ENCODE measurements at places on chromosomes 2 and 18.

DNA sequence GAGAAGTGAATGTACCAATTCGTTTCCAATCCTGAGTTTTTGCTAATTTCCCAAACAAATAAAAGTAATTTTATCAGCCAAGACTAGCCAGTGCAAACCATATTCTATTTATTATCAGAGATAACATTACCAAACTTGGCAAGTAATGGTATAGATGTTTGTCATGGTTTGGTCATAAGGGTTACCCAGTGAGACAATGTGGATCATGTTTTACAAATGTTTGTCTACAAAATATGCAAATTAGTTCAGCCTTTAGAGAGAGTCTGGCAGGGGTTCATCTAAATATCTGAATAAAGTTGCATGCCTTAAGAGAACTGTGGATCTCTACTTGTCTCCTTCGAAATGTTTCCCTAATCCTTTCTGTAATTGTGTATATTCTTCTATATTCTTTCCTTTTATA lies 152.2 kb downstream of the KCNH7 start:
- no peak for DNase-seq

DNA sequence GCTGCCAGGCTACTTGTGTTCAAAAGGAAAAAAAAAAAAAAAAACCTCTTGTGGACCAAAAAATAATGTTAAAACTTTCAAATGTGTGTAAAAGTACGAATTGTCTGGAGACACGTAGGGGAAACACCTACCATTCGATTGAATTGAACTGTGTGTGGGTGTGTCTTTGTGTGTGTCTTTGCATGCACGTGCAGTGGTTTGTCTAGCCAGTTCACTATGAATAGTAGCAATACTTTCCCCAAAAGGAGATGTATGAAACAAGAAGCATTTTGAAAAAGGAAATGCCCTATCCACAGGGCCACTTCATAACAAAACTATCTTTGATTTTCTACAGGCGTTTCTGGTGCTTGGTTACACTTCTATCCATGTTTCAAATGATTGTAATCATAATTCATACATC lies 186.8 kb downstream of the RPRM start:
- no peak for DNase-seq

DNA sequence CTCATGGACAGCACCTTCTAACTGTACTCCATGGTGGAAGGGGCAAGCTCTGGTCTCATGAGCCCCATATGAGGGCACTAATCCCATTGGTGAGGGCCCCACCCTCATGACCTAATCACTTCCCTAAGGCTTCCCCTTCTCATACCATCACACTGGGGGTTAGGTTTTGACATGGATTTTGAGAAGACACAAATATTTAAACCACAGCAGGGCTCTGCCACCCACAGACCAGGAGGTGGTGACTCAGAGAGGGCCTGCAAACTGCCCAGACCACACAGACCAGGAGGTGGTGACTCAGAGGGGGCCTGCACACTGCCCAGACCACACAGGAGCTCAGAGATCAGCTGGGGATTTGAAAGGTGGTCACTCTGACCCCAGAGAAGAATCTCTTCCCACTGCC lies 222.0 kb downstream of the KLHL29 start:
- peak; percentile 68 for DNase-seq

- no peak for DNase-seq
Measured at GRCh38 chr2:27501042-27501441, 4.4 kb downstream of the GCKR start.

- DNase-seq = no peak
Measured at GRCh38 chr18:58416014-58416703, 212.7 kb downstream of the ALPK2 start.

- no peak for DNase-seq
Measured at GRCh38 chr2:101947374-101947773, 44.4 kb upstream of the IL1R2 start.

- DNase-seq = no peak
Measured at GRCh38 chr18:43077510-43078308, 37.8 kb downstream of the RIT2 start.

- no peak for DNase-seq
Measured at GRCh38 chr18:1663879-1664705, 759.4 kb downstream of the ADCYAP1 start.

DNA sequence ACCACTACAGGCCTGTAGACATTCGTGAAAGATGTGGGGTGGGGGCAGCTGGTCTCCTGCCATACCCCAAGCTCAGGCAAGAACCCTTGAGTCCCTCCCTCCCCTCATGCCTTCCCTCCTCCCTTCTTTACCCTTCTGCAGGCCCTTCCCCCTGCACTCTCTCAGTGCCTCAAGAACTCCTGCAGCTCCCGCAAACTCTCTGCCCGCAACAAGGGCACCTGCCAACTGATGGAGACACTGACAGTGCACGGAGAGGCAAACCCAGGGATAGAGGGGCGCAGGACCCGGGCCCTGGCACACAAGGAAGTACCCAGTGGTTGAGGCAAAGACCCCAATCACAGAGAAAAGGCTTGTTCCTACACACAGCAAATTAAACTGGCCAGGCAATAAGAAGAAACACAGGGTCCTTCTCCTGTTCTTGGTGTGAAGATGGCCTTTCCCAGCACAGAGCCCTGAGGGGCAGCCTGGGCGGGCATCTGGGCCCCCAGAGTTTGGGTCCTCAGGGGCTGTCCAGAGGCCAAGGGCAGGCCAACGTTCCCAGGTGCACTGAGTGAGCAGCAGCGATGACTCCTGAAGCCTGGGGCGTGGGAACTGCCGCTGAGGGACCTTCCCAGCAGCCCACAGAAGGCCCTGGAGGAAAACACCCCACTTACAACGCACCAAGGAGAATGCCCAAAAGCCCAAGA lies 1.6 kb downstream of the TEKT4 start:
- DNase-seq = no peak

DNA sequence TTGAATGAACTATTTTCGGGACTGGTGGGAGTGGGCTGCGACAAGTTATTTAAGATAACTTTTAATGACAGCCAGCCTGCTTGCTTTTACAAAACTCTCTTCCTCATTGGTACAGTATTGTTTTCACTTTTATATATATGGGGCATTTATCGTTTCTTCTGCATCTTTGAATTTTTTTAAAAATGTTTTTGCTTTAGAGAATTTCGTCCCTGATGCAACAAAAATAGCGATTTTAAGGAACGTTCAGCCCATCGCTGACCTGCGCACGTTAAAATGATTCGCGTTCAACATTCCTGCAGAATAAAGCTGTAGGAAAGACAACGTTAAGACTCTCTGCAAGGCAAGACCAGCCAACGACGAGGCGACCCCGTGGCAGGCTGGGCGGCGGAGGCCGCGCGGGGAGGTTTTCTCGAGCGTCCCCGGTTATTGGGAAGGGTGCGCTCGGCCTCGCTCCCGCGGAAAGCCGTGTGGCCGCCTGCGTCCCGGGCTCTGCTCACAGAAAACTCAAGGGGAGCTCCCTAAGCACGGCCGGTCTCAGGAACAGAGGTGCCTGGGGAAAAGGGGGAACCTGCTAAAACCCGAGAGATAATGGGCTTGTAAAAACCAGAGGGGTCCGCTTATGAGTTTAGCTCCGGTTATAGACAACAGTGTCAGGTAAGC lies 3.0 kb downstream of the PAX8 start:
- DNase-seq = no peak

- DNase-seq = peak; percentile 71
Measured at GRCh38 chr2:219687272-219687671, 59.8 kb downstream of the SLC4A3 start.

- no peak for DNase-seq
Measured at GRCh38 chr2:62089658-62090057, 106.3 kb upstream of the B3GNT2 start.

GRCh38 chr2:102582845-102583244 lies 36.5 kb upstream of the SLC9A2 start:
- DNase-seq = no peak

DNA sequence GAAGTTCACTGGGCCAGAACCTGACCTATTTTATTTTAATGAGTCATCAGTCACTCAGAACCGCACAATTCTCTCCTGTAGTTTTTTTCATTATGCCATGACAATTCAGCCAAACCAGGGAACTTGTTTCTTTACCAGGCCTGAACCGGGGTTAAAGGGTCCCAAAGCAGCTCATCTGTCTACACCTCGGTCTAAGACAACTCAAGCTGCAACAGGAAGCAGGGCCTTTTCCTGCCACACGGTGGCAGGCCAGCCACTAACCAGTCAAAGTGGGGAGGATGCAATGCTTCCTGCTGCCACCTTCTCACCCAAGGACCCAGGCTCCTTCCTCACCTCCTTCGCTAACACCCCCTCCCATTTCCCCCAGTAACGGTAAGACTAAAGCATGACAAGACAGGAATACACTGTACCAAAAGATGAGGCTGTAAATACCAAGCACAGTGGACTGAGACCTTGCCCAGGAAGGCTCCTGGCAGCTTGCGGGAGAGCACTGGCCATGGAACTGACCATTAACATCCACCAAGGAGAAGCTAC lies 56.7 kb upstream of the ACKR3 start:
- DNase-seq = peak; percentile 13

- DNase-seq = no peak
Measured at GRCh38 chr2:212254339-212254738, 284.3 kb downstream of the ERBB4 start.

DNA sequence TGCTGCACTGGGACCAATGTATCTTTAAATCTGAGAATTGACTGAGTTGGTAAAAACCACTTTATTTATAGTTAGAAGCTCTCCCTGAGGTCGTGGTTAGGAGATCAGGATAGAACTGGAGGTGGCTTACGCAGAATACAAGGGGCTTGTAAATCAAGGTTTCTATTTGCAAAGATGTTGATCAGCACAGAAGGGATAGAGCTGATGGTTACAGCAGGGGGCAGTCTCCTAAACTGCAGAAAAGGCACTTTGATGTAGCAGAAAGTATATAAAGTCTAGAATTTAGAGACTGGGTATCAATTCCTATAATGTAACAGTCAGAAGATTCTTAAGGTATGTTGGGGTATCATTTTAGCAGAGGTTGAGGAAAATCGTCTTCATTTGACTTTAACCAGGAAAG lies 25.2 kb upstream of the ACVR1 start:
- DNase-seq = no peak

GRCh38 chr18:8990276-8991031 lies 112.0 kb upstream of the NDUFV2 start:
- no peak for DNase-seq

- no peak for DNase-seq
Measured at GRCh38 chr2:100997509-100998234, 4.4 kb upstream of the RPL31 start.

- DNase-seq = no peak
Measured at GRCh38 chr2:232483923-232484627, 3.6 kb downstream of the ECEL1 start.

DNA sequence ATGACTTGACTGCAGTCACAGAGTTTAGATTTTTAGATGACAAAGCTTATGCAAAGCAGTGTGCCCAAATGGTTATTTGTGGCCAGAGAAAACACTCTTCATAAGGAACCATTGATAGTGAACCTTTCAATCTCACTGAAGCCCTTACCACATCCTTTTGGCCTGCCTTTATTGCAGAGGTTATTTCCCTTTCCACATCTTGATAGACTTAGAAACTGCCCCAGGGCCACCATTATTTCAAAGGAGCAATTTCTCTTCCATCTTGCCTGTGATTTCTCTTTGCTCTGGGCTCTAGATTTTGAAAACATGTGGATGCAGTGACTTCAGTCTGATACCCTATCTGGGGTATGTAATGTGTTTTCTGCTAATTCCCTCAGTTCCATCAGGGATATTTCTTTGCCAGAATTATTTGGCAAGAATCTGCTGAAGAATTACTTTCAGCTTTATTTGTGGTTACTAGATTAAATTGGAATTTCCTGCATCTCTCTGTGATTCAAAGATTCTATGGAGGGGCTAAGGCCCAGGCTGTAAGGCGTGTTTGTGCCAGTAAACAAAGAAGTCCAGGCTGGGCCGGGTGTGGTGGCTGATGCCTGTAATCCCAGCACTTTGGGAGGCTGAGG lies 51.0 kb downstream of the MOGAT1 start:
- peak; percentile 65 for DNase-seq

DNA sequence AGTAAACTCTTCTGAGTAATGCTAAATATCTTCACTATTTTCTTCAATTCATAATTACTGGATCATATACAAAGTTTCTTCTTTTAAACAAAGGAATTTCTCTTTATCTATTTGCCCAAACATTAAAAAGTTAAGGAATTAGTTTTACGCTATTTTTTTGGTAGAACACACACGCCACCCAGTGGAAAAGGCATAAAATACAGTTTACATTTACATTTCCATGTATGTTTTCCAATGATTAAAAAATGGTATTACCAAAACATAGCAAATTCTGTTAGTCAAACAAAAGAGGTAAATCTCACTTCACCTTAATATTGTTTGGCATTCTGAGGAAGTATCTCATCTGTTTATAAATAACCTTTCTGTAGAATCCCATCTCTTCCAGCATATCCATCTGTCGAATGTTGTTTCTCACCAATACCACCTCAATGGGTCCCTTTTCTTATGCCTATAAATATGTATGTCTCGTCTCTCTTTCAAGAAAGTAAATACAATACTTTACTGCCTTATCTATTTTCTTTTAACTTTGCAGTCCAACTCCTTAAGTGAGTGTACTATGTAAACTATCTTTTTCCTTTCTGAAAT lies 7.2 kb downstream of the BOLL start:
- DNase-seq = peak; percentile 47

DNA sequence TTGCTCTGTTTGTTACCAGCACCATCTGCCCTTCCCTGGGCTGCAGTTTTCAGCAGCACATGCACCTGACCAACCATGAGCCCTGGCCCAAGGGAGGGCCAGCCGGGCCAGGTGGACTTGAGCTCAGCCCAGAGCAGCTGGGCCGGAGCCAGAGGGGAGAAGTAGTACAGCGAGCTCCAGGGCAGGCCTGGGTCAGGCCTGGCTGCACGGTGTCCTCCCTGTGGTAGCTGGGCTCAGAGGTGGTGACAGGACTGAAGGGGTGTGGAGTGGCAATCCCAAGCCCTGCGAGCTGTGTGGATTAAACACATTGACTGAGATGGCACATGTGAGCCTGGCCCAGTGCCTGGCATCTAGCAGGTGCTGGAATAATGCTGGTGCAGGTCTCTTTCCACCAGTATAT lies 222.2 kb downstream of the GLI2 start:
- no peak for DNase-seq

Measured in HFFc6 (cell line).